ENCODE measurements at places on chromosomes 4 and X.

DNA sequence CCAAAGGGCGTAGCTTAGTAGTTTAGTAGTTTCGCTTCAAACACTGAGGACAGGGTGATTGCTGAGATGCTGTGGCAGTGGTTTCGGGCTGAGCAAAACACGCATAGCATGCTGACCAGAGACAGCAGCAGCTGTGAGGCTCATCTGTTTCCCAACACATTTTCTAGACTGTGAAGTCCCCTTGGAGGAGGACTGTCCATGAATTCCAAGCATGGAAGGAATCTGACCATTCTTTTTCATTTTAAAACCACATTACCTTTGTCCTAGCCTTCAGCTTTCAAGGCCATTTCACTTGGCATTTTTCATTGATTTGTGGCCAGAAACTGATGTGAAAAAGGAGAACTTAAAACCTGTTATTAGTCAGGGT lies 240.9 kb downstream of the PALLD start:
- no peak overlapping the region for H3K27ac ChIP-seq
- no peak for DNase-seq
- H3K36me3 ChIP-seq, result no peaks in the 10 kb centered on the region
- H3K4me3 ChIP-seq, result no peak overlapping the region
- H3K27me3 ChIP-seq, result no peaks in the 10 kb centered on the region

DNA sequence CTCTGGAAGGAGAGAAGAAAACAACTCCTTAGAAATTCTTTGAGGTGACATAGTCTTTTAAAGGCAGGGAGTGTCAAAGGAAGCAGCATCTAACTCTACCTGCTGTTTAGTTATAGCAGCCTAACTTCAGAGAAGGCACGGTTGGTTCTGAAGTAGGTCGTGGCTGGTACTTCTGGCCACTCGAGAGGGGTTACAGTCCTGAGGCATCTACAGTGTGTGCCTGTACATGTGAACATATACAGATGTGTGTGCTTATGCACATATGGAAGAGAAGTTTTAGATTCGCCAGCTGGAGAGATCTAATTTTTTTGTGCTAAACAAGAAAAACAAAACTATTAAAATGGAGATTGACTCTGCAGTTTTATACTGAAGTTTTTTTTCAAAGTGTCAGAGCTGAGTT lies 52.7 kb downstream of the GATB start:
- no peak overlapping the region for H3K4me3 ChIP-seq
- H3K27me3 ChIP-seq, result no peaks in the 10 kb centered on the region
- H3K27ac ChIP-seq, result no peak overlapping the region

GRCh38 chr4:136680761-136681160 lies 851.5 kb downstream of the PCDH18 start:
- H3K27ac ChIP-seq, result no peak overlapping the region
- no peaks in the 10 kb centered on the region for H3K27me3 ChIP-seq
- H3K4me3 ChIP-seq, result no peak overlapping the region
- no peaks in the 10 kb centered on the region for H3K36me3 ChIP-seq

- H3K4me3 ChIP-seq, result no peak overlapping the region
- no peaks in the 10 kb centered on the region for H3K27me3 ChIP-seq
- H3K4me1 ChIP-seq, result no peaks in the 10 kb centered on the region
- no peak for DNase-seq
- no peak overlapping the region for H3K27ac ChIP-seq
These were observed 67.3 kb downstream of the SLC34A2 start for GRCh38 chr4:25722964-25723363.

GRCh38 chr4:99722725-99723124 lies 65.1 kb upstream of the C4orf54 start:
- no peak overlapping the region for H3K4me3 ChIP-seq
- no peaks in the 10 kb centered on the region for H3K27me3 ChIP-seq

- H3K27ac ChIP-seq, result no peak overlapping the region
- H3K4me3 ChIP-seq, result no peak overlapping the region
- H3K36me3 ChIP-seq, result no peaks in the 10 kb centered on the region
These were observed 14.9 kb upstream of the GLUD2 start for GRCh38 chrX:121032531-121032930.

DNA sequence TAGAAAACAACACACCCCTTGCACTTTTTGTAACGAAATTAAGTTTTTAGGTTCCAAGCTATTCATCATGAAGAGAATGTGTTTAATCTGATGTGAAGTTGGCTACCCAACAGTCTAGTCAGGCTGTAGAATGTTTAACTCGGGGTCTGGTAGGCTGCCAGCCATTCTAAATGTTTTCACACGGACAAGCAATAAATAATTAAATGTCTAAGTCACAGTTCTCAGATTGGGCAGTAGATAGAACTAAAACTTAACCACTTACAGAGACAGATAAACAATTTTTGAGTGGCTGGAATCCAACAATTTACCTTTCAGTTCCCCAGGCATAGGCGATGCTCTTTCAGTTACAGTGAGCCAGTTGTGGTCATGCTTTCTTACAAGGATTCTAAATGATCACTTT lies 66.5 kb downstream of the CHIC2 start:
- H3K36me3 ChIP-seq, result peaks cover 14% of the 10 kb centered on the region
- no peaks in the 10 kb centered on the region for H3K4me1 ChIP-seq
- H3K4me3 ChIP-seq, result no peak overlapping the region
- H3K27me3 ChIP-seq, result no peaks in the 10 kb centered on the region
- no peak for DNase-seq
- no peak overlapping the region for H3K27ac ChIP-seq

- H3K4me3 ChIP-seq, result peak overlapping the region; percentile 87
- peaks cover under 1% of the 10 kb centered on the region for H3K36me3 ChIP-seq
- no peak for DNase-seq
- no peaks in the 10 kb centered on the region for H3K4me1 ChIP-seq
These were observed 686 bp downstream of the FIP1L1 start for GRCh38 chr4:53378171-53378482.

DNA sequence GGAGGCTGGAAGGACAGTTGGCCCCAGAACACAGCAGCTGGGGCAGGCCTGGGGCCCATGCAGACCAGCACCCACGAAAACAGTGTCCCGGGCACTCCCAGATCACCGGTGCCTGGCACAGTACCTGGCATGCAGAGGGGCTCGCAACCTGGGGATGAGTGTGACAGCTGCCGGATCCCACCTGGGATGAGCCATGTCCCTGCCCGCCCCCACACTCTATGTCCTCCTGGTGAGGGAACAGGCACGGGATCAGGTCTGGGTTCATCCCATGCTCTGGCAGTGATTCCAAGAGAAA lies 22.8 kb upstream of the PPP2R2C start:
- no peak overlapping the region for H3K27ac ChIP-seq
- no peaks in the 10 kb centered on the region for H3K27me3 ChIP-seq
- no peaks in the 10 kb centered on the region for H3K36me3 ChIP-seq
- H3K4me3 ChIP-seq, result no peak overlapping the region

- no peak overlapping the region for H3K27ac ChIP-seq
- no peak for DNase-seq
- no peaks in the 10 kb centered on the region for H3K36me3 ChIP-seq
- no peak overlapping the region for H3K4me3 ChIP-seq
These were observed 134.0 kb downstream of the ANXA5 start for GRCh38 chr4:121562811-121563210.

DNA sequence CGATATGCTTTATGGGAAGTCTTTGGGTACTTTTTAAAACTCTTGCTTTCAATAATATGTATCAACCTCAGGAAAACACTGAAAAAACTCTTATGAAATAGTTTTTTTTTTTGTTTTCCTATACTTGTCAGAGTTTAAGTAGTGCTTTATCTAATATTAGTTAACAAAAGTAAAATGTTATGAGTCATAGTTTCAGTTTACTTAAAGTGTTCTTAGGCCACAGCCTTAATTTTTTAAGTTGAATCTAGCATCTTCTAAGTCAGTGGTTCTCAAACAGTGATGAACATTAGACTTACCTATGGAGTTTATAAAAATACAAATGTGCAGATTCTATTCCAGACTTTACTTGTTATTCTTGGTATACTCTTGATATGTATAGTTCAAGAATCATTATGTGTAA lies 26.3 kb upstream of the ADGRL3 start:
- no peak overlapping the region for H3K4me3 ChIP-seq
- no peak for DNase-seq
- H3K27me3 ChIP-seq, result no peaks in the 10 kb centered on the region

GRCh38 chr4:125801373-125801772 lies 486.6 kb downstream of the FAT4 start:
- H3K4me3 ChIP-seq, result no peak overlapping the region
- no peak for DNase-seq
- H3K27me3 ChIP-seq, result no peaks in the 10 kb centered on the region
- H3K36me3 ChIP-seq, result no peaks in the 10 kb centered on the region

DNA sequence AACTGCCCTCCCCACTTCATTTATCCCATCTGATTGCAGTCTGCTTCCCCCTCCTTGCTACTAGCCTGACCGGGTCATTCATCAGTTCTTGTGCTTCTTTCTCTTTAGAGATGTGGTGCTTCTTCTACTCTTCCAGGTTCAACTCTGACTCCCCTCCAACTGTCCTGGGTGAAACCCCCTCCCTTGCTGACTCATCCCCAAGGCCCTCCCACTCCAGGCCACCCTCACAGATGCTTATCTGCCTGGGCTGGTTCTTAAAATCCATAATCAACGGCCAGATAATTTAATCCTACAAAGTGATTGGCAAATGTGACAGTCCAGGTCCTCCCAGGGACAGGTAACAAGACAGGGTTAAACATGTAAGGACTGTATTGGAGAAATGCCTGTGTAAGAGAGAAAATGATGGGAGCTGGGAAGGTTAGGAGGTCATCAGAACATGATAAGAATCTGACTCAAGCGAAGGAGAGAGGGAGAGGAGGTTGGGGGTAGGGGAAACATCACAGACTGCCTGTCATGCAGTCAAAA lies 182.8 kb upstream of the C1QTNF7 start:
- peaks cover 29% of the 10 kb centered on the region for H3K4me1 ChIP-seq
- no peaks in the 10 kb centered on the region for H3K36me3 ChIP-seq
- no peak overlapping the region for H3K4me3 ChIP-seq
- no peaks in the 10 kb centered on the region for H3K27me3 ChIP-seq

GRCh38 chrX:21524008-21524407 lies 134.1 kb downstream of the KLHL34 start:
- DNase-seq, result no peak
- H3K4me3 ChIP-seq, result no peak overlapping the region
- no peaks in the 10 kb centered on the region for H3K36me3 ChIP-seq
- H3K27me3 ChIP-seq, result no peaks in the 10 kb centered on the region

DNA sequence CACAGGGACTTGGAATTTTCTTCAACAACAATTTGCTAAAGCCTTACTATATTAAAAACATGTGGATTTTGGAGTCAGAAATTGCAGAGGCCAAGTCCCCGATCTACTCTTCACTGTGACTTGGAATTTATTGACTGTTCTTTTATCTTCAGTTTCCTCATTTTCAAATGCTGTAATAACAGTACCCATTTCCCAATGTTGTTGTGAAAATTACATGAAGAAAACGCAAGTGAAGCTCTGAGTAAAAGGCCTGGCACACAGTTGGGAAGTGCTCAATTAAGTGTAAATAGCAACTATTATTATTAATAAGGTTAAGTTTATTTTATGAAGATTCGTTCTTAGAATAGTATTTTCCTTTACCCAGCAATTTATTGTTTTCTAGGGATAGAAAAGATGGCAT lies 15.7 kb downstream of the STBD1 start:
- H3K4me3 ChIP-seq, result no peak overlapping the region
- peaks cover 5% of the 10 kb centered on the region for H3K36me3 ChIP-seq
- no peaks in the 10 kb centered on the region for H3K27me3 ChIP-seq
- H3K4me1 ChIP-seq, result no peaks in the 10 kb centered on the region

GRCh38 chrX:40968180-40968579 lies 117.1 kb upstream of the USP9X start:
- no peaks in the 10 kb centered on the region for H3K36me3 ChIP-seq
- DNase-seq, result no peak
- H3K4me3 ChIP-seq, result no peak overlapping the region
- H3K27ac ChIP-seq, result no peak overlapping the region
- H3K27me3 ChIP-seq, result no peaks in the 10 kb centered on the region

DNA sequence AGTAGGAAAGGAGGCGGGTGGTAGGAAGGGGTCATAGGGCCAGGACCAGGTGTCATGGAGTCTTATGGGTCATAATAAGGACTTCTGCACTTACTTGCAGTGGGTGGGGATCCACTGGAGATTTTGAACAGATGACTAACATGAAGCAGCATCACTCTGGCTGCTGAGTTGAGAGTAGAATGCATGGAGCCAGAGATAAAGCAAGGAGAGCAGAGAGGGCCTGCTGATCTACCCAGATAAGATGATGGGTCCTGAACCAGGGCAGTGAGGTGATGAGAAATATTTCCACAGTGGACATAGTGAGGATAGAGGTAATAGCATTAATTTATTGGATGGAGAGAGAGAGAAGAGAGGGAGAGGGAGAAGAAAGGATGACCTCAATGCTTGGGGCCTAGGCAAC lies 48.0 kb downstream of the HCCS start:
- no peaks in the 10 kb centered on the region for H3K27me3 ChIP-seq
- no peak overlapping the region for H3K4me3 ChIP-seq
- no peak overlapping the region for H3K27ac ChIP-seq

DNA sequence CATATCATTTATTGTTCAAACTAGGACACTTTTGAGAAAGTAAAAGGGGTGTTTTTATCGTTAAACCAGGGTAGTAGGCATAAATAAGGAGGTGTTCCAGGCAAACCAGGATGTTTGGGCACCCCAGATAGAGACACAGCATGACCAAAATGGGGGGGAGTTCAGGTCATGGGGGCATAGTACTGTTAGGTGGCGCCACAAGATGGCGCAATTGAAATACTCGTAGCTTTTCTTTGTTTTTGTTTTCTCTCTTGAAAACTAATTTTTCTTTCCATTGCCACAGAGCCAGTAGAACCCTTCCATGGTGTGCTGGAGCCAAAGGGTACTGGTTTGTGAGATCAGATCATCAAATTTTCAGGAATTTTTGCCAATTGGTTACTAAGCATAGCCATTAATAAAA lies 283.4 kb downstream of the BCOR start:
- no peaks in the 10 kb centered on the region for H3K27me3 ChIP-seq
- no peak for DNase-seq
- H3K36me3 ChIP-seq, result no peaks in the 10 kb centered on the region
- H3K4me1 ChIP-seq, result no peaks in the 10 kb centered on the region
- peak overlapping the region; percentile 62 for H3K27ac ChIP-seq
- no peak overlapping the region for H3K4me3 ChIP-seq

- no peak overlapping the region for H3K27ac ChIP-seq
- H3K4me1 ChIP-seq, result no peaks in the 10 kb centered on the region
- H3K4me3 ChIP-seq, result no peak overlapping the region
- H3K27me3 ChIP-seq, result no peaks in the 10 kb centered on the region
These were observed 11.2 kb upstream of the ADD1 start for GRCh38 chr4:2832309-2832980.
